ENCODE measurements at places on chromosomes 4 and X.

DNA sequence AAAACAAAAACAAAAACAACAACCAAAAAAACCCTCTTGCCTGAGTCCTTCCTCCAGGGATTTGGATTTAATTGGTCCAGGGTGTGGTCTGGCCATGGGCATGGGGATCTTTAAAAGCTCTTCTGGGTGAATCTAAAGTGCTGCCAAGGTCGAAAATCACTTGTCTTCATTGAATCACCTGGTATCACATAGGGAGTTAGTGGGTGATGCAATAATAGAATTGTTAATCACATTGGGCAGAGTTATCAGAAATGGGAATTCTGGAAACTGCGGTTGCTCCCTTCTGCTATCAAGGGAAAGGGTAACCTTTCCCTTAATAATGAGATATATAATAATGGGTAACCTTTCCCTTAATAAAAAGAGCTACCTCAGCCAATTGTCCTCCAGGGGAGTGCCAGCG lies 267.9 kb upstream of the KLF3 start:
- DNase-seq: no peak

GRCh38 chr4:15992167-15992485 lies 29.2 kb upstream of the FGFBP2 start:
- no peak for DNase-seq

GRCh38 chrX:69024161-69024736 lies 141.0 kb downstream of the PJA1 start:
- DNase-seq: no peak

GRCh38 chr4:18111081-18111480 lies 89.5 kb upstream of the LCORL start:
- DNase-seq: no peak

- DNase-seq: peak; percentile 50
These were observed 16.3 kb downstream of the MAN2B2 start for GRCh38 chr4:6591313-6591712.

- DNase-seq: no peak
These were observed 147.9 kb upstream of the FAM47A start for GRCh38 chrX:34279866-34280560.
